ENCODE measurements at places on chromosomes 6 and 20.

GRCh38 chr6:40880906-40881305 is 158.1 kb downstream of the UNC5CL start:
- DNase-seq, result no peak

- no peak for DNase-seq
These were observed 18.1 kb upstream of the BMP6 start for GRCh38 chr6:7707787-7708186.

DNA sequence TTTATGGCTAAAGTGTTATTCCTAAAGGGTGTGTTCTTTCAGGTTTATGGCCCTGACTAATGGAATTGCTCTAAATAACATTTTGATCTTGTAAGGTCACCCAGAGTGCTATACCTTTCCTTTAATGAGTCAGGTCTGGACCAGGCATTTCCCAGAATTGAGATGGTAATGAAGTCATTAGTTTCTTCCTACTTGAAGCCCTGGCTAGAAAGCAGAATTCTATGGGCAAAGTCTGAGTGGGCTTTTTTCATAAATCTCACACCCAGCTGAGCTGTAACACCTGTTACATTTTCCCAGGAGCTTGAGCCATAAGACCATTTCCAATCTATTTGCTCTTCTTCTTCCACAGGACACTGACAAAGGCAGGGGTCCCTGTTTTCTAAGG is 122.0 kb upstream of the ID4 start:
- no peak for DNase-seq

GRCh38 chr20:44584162-44584561 is 1.8 kb downstream of the PKIG start:
- DNase-seq, result no peak

DNA sequence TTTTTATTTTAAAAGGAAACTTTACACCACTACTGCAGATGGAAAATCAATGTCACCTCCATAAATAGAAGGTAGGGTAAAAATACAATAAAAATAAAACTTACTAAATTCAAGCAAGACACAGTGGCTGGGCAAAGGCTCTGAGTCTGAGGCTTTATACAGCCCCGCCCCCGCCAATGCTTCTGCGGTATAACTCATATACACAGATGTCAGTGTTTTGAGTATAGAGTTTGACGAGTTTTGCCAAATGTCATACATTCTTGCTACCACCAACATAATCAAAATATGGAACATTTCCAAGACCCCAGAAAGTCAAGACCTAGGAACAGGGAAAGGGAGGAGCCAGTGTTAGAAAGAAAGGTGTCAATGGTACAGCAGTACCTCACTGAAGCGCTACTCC is 12.8 kb downstream of the NFATC2 start:
- DNase-seq, result peak; percentile 32

DNA sequence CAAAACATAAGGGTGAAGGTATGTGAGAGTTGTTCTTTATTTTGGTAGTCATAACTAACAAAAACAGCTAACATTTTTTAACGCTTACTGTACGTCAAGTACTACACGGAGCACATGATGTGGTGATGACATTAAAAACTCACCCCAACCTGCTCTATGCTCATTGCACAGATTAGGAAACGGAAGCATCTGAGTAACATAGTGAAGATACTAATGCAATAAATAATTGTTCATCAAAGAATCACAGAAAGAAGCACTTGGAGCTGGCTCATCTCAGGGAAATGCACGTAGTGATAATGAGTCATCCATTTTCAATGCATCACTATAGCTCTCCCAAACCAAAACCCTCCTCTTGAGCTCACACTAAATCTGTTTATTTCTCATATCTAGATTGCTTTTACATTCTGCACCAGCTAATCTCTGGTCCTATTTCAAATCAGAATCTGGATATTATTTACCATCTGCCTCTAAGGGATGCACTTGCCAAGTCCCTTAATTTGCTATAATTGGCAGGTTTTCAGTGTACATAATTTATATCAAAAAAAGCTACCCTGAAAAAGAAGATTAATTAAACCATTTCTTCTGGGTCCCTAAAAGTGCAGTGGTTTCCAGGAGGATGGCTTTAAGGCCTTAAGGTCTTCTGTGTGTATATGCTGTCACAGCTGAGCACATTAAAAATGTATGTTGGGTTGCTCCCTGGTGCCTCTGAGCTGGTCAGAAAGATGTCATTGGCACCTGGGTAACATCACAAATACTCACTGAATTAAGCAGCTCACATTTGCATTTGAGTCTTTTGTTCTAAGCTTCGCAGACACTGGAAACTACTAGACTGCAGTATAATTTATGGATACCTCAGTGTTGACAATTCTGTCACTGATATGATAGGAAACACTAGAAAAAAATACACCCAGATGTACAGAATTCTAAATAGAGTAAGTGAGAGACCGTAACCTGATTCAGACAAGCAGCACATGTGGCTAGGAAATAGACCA is 677.4 kb upstream of the CITED2 start:
- peak; percentile 89 for DNase-seq

- no peak for DNase-seq
These were observed 26.2 kb downstream of the TNXB start for GRCh38 chr6:32082935-32083334.

- no peak for DNase-seq
These were observed 2.9 kb downstream of the SLC44A4 start for GRCh38 chr6:31875877-31876276.

DNA sequence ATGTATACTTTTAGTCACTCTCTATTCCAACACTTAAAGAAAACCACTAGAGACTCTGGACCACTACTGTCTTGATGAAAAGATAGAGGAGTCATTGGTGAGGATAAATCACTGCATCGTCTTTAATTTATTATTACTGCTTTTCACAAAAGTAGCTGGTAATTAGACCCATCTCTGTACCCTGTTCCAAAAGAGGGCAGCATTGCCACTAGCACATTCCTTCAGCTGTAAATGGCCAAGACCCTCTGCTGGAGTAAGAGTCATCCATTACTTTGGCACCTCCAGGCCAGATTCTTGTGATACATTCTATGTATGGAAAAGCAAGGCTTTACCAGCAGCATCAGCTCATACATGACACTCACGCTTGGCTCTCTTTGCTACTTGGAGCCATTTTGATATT is 49.5 kb upstream of the PREP start:
- no peak for DNase-seq

- no peak for DNase-seq
These were observed 134.3 kb downstream of the ANKRD60 start for GRCh38 chr20:58094160-58094559.

GRCh38 chr6:41191569-41191968 is 9.4 kb downstream of the TREML2 start:
- DNase-seq, result no peak

DNA sequence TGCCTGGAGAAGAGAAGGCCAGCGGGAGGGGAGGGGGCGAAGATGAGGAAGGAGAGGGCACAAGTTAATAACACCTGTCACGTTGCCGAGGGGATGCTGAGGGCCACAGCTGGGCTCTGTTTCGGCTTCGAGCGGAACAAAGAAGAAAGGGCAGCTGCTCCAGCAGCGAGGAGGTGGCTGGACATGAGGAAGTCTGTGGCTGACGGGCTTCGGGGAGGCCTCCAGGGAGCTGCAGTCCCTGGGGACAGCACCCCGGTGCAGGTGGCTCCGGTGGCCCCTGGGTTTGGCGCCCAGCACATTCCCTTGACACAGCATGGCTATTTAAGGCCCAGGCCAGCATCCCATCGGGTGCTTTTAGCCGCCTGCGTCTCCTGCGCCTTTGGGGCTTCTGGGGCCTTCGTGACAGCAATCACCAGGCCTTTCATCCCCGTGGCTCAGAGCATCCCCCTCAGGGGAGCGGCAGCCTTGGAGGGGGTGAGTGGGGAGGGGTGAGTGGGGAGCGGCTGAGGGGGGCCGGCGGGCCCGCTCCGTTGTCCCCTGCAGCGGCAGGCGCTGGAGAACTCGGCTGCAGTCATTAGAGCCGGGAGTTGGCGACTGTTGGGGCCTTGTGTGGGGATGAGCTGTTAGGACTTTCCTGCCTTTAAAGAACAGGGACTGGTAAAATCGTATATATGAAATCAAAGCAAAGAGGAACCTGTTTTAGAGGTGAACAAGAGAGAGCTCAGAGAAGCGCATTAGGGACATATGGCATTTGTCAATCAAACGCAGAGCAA is 99.0 kb downstream of the TMEM242 start:
- DNase-seq, result no peak

DNA sequence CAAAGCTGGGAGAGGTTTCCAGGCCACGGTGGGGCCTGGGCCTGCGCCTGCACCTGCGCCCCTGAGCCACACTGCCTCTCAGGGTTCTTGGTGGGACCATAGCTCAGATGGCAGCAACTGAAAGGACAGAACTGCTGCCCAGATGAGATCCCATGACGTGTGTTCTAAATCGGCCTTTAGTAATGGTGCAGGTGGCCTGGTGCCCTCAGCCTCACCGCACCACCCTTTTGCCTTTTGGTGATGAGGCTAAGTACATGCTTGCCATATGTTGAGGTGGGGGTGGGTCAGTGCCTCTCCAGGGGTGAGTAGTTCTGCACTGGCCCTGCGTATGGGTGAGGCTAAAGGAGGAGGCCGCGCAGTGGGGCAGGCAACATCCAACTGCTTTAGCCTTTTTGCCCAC is 7.4 kb downstream of the PSMG4 start:
- no peak for DNase-seq

DNA sequence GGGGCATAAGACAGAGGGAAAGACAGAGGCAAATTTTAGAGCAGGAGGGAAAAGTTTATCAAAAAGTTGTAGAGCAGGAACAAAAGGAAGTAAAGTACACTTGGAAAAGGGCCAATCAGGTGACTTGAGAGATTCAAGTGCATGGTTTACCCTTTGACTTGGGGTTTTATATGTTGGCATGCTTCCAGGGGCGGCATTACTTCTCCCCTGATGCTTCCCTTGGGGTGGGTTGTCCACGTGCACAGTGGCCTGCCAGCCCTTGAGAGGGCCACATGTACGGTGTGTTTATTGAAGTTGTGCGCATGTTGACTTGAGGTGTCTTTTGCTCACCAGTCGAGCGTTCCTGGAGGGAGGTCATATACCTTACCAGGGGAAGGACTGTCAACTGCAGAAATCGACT is 259.5 kb upstream of the JARID2 start:
- no peak for DNase-seq

DNA sequence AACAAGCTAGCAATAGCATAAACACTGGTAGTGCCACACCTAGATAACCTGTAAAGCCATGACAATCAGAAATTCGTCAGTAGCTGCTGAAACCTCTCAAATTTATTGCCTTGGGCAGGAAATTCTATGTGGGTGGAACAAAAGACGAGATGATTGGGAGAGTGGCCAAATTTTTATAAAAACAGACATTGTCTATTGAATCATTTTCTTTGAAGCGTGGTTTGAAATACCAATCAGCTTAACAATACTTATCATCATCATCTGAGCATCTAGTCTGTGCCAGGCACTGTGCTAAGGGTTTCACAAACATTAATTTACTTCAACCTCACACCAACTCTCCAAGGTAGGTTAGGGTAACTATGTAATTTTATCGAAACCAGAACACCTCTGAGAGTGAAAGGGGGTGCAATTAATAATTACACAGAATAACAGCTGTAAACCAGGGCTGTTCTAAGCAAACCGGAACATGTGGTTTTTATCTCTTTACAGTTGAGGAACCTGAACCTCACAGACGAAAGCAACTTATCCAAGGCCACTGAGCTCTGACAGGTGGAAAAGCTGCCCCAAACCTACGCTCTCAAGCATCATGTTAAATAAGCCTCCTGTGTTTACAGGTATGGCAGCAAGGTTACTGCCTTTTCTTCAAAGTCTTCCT is 43.4 kb downstream of the NHSL1 start:
- DNase-seq, result no peak

DNA sequence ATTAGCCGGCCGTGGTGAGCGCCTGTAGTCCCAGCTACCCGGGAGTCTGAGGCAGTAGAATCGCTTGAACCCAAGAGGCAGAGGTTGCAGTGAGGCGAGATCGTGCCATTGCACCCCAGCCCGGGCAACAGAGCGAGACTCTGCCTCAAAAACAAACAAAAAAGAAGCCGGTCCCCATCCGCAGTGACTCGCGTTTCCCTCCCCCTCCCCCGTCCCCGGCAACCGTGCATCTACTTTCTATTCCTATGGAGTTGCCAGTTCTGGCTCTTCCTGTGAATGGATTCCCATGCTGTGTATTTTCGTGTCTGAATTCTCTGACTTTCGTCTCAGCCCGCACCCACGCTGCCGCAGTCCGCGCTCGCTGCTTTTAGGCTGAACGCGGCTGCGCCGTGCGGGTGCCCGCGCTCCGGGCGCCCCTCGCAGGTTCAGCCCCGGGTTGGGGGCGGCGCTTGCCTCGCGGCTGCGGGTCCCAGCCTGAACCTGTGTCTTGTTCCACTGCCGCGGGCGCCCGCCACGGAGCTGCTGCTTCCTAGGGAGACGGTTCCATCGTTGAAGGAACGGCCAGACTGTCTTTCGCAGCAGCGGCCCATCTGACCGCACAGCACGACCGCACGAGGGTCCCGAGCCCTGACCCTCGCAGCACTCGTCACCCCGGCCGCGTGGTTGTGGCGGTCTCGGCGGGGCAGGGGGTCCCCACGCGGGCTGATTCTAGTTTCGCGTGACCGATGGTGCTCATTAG is 1.1 kb upstream of the MRGBP start:
- DNase-seq, result peak; percentile 66

DNA sequence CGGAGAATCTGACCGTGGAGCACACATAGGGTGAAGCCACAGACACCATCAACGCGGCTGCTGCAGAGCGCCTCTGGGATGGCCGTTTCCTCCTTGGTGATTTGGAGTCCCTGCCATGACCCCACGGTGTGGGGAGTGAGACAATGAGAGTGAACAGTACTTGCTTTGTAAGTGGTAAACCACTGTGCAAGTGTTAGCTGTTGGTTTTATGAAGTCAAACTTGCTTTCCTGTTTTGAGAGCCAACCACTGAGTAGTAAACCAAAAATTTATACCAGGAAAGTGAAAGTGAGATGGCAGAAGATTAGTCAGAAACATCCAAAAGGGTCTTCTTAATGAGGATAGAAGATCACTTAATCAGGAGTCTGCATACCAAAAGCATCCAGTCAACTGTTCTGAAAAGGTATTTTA is 160.7 kb downstream of the FOXC1 start:
- no peak for DNase-seq

DNA sequence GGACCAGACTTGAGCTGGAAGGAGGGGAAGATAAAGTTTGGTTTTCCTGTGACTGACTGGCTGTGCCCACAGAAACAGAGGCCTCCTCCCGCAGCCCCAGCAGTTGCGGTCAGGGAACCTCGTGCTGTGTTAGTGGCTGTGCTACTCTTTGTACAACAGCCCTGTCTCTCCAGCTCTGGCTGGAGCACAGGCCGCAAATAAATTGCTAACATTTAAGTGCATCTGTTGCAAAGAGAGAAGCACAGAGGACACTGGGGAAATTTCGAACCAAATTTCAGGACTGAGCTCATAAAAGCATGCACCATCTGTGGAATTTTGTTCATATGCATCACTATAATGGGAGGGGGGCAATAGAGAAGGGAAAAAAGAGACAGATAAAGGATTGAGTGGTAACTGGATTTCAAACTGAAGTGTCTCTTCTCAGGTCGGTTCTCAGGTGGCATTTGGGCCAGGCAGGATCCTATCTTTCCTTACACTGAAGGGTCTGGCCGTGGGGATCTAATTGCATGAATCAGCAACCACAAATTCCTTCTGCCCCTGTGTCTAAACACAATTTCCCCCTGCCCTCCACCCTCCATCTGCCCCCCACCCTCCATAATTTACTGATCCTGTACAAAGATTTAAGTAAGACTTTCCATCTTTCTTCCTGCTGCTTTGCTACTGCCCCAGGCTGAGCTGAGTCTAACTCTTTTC is 88.9 kb upstream of the ATXN1 start:
- no peak for DNase-seq

- DNase-seq, result no peak
These were observed 150.0 kb downstream of the RNASET2 start for GRCh38 chr6:166806217-166806838.

- peak; percentile 25 for DNase-seq
These were observed 347.8 kb upstream of the FLRT3 start for GRCh38 chr20:14685183-14685582.

GRCh38 chr6:20227350-20227749 is 15.1 kb upstream of the MBOAT1 start:
- DNase-seq, result no peak

All from NCI-H1694 treated with DMSO at 0.1 percent for 48 hours (cell line).